ENCODE measurements at places on chromosomes 5 and 9.

DNA sequence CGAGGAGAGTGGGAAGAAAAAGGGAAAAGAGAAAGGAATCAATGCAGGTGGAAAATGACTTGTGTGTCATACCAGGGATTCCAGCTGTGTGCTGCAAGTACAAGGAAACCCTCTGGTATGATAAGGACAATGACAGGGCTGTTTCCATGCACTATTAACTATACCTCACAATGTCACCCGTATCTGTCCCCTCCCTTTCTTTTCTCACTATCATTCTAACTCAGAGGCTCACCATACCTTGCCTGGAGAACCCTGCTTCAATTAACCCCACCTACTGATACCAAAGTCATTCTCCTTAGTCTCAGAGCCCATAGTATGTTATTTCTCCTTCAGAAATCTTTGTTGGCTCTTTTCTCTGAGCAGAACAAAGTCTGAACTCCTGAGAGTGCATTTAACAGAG is 236.2 kb upstream of the NREP start:
- no peak for DNase-seq

DNA sequence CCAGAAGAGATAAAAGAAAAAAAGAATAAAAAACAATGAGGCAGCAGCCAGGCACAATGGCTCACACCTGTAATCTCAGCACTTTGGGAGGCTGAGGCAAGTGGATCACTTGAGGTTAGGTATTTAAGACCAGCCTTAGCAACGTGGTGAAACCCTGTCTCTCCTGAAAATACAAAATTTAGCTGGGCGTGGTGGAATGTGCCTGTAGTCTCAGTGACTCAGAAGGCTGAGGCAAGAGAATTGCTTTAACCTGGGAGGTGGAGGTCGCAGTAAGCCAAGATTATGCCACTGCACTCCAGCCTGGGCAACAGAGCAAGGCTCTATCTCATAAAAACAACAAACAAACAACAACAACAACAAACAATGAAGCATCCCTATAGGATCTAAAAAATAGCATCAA is 121.5 kb downstream of the HMHB1 start:
- DNase-seq = no peak

GRCh38 chr5:5209089-5209488 is 69.0 kb downstream of the ADAMTS16 start:
- no peak for DNase-seq

DNA sequence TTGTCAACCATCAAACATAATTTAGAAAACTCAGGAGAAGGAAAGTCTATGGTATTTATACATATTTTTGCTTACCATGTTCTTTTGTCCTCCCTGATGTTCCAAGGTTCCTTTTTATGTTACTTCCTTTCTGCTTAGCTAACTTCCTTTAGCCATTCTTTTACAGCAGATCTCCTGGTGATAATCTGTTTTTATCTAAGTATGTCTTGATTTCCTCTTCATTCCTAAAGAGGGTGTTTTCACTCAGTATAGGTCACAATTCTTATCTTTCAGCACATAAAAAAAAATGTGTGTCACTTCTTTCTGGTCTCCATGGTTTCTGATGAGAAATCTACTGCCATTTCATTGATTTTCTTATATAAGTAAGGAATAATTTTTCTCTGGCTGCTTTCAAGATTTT is 384.4 kb upstream of the PDE4D start:
- no peak for DNase-seq

- DNase-seq = no peak
Observed at GRCh38 chr5:102295534-102296177, 428 bp downstream of the SLCO4C1 start.

DNA sequence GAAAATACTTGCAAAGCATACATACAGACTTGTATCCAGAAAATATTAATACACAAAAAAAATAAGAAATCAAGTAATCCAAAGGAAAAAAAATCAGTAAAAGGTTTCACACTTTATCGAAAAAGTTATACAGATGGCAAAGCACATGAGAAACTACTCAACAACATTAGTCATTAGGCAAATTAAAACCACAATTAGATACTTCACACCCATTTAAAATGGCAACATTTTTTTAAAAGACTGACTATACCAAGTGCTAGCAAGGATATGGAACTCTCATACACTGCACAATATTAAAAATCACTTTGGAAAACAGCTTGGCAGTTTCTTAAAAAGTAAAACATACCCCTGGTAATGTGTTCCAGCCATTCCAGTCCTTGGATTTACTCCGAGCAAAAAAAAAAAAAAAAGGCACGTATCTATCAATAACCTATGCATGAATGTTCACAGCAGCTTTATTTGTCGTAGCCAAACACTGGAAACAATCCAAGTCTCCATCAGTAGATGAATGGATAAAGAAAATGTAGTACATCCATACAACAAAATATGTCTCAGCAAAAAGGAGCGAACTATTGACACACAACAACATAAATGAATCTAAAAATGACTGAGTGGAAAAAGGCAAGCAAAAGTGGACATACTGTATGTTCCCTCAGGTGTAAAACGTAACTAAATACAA is 66.0 kb downstream of the GNAQ start:
- no peak for DNase-seq

DNA sequence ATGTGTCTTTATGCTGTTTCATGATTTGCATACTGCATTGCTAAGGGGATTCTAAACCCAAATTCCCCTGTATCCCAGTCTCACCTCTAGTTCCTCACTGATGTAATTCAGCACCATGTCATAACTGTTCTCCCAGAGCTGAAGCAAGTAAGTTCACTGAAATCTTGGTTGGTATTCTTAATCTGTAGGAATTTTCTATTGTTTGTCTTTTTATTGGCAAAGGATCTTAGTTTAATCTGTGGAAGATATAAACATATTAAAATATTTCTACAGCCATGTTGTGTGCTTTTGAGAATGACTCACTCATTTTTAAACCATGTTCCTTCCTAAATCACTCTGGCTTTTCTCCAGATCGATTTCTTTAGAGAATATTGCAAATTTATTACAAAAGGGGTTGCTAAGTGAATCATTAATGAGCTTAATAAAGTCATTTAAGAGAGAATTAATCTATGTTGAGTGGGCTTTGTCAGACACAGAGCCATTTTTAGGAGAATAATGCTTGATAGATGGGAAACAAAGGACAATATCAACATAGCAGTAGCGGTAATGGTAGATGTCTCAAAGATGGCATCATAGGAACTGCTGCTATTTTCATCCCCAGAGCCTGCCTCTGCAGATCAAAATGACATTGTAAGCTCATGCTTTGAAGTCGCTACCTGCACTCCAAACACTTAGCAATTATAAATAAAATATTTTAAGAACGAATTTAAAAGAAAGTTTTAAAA is 110.0 kb downstream of the ENC1 start:
- DNase-seq = no peak

DNA sequence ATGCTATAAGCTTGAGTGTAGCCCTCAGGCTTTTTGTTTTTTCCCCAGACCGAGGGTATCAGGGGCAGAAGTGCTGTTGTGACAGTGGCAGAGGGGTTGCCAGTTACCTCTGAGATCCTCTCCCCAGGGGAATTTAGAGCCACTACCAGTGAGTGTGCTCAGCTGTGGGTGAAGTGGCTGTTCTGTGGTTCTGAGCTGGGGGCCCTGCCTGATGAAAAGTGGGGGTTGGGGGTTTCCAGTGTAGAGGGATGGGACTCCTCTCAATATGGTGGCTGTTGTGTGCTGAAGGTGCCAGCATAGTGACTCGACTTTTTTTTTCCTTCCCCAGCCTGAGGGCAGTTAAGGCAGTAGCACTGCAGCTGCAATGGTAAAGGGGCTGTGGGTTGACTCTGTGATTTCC is 506.7 kb downstream of the TMEM232 start:
- DNase-seq = no peak

DNA sequence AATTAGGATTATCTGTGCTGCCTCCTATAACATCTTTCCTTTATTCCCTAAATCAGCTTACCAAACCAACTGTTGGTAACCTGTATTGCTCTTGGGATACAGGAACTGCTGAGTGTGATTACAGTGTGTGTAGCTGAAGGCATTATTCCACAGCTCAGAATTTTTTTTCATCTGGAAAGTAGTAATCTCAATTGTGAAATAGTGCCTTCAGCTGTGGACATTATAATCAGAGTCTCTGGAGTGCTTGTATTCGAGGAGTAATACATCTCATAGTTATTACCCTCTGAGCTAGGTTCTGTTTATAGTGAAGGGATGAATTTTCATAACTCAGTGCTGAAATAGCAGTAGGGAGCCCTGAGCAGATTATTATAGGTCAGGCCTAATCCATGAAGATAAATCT is 199.5 kb downstream of the MAST4 start:
- DNase-seq = no peak

DNA sequence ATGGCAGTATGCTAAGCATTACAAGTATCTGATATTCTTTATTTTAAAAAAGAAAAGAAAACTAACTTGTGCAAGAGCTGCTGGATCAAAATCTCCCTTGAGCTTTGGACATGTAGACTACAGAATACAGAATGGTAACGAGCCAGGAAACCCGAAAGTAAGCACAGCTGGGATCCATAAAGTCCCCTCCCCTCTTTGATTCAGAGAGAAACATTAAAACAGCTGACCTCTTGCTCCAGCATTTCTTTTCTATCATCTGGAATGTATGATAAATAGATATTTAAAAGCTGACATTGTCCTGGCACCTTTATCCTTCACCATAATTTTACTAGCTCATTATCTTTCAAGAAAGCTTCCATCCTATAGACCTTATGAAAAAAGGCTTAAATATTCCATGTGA is 28.2 kb upstream of the LPAR1 start:
- DNase-seq = no peak

- DNase-seq = no peak
Observed at GRCh38 chr9:130042406-130042884, 544 bp downstream of the FNBP1 start.

DNA sequence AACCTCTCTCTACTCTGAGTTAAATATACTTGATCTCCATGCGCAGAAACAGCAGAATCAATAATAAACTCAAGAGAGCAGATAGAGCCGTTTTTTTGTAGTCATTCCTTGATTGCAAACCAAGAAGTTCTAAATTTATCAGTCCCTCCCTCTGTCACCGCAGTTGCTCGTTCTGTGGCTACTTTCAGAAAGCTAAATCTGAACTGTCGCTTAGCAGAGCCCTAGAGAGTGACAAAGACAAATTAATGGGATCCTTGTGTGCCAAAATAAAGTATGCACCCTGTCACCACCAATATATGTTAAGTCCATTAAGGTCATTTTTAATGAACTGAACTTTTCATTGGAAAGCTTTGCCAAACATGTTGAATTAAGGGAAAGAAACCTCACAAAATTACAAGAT is 218.3 kb downstream of the ADAMTSL1 start:
- DNase-seq = no peak

- no peak for DNase-seq
Observed at GRCh38 chr9:6440405-6440804, 27.4 kb downstream of the UHRF2 start.

GRCh38 chr5:144422018-144422727 is 251.5 kb downstream of the KCTD16 start:
- DNase-seq = no peak

GRCh38 chr9:92457576-92457975 is 24.7 kb downstream of the ASPN start:
- DNase-seq = no peak

GRCh38 chr5:10354048-10354872 is 765 bp downstream of the MARCHF6 start:
- peak; percentile 53 for DNase-seq

GRCh38 chr5:167644619-167645018 is 646.8 kb upstream of the WWC1 start:
- DNase-seq = no peak

DNA sequence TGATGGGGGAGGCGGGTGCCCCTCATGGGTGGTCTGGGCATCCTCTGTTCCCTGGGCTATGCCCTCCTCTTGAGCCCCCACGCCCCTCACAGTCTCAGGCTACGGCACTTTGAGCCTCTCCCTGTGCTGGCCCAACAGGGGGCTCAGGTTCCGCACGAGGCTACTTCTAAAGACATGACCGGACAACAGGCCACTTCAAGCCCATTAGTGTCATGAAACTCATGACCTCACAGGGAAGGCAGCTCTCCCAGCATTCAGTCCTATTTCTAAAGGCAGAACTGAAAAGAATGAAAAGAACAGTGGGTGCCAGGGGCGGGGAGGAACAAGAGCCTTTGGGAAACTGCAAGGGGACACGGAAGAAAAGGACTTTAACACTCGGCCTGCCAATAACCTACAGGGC is 45.0 kb downstream of the COL23A1 start:
- no peak for DNase-seq

GRCh38 chr5:39226100-39226451 is 6.7 kb upstream of the FYB1 start:
- DNase-seq = no peak

DNA sequence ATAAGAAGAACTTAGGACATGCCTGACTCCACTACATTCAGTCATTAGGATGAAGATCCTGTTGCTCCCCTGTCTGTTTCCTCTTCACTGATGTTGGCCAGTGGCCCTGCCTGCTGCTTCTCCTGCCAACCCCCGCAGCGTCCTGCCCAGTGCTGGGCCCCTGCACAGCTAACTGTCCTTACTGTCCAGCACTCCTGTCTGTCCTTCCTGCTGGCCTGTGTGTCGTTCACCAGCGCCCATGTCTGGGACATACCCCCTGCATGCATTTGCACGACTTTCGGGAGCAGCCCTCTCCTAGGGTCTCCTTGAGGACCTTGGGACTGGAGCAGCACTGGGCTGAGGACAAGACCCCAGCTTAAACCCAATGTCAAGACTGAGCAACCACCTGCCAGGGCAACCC is 547.6 kb downstream of the BNC2 start:
- no peak for DNase-seq

GRCh38 chr5:91252916-91253315 is 130.2 kb downstream of the ARRDC3 start:
- DNase-seq = no peak

GRCh38 chr5:164909673-164910072 is 1404.3 kb downstream of the MAT2B start:
- no peak for DNase-seq

DNA sequence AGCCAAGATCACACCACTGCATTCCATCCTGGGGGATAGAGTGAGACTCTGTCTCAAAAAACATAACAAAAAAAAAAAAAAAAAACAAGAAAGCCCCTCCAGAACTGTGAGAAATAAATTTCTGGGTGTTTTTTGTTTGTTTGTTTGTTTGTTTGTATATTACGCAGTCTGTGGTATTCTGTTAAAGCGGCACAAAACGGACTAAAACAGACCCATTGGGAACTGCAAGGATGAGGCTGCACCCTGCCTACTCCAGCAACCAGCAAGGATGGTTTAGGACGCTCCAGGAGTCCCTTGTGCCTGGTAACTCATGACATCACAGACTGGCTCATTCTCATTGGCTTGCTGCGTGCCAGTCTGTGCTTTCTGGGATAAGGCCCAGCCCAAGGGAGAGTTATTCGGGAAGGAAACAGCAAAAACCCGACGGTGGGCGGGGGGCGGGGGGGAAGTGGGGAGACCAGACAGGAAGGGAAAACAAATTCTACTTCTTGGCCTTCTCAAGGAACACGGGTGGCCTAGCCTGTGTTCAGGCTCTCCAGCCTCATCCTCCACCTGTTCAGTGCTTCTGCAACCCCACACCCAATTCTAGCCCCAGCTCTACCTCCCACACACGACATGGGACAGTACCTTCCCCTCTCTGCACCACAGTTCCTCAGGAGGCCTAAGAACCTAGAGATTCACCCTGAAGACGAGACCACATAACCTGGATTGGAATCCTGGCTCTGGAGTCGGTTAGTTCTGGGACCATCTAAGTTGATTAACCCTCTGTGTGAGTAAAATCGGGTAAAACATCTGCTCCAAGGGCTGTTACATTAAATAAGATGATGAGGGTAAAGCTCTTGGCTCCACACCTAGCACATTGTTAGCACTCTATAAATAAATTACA is 2.8 kb downstream of the CD74 start:
- peak; percentile 89 for DNase-seq

- no peak for DNase-seq
Observed at GRCh38 chr9:121859646-121860045, 208.2 kb downstream of the DAB2IP start.
